Activated CD4-positive, alpha-beta T cell treated with anti-CD3 and anti-CD28 coated beads, Interleukin-10, Interleukin-2, amounts not matched to agents 100 ng/mL and 50 ng/mL, durations not matched to agents 16 hours and 8 hours (primary cell): ENCODE measurements at places on chromosomes 6 and 20.

- no peak for DNase-seq
These were observed 6.8 kb downstream of the HSPA12B start for GRCh38 chr20:3739054-3739925.

- DNase-seq: peak; percentile 4
These were observed 129.6 kb downstream of the CD24 start for GRCh38 chr6:106844930-106845329.

DNA sequence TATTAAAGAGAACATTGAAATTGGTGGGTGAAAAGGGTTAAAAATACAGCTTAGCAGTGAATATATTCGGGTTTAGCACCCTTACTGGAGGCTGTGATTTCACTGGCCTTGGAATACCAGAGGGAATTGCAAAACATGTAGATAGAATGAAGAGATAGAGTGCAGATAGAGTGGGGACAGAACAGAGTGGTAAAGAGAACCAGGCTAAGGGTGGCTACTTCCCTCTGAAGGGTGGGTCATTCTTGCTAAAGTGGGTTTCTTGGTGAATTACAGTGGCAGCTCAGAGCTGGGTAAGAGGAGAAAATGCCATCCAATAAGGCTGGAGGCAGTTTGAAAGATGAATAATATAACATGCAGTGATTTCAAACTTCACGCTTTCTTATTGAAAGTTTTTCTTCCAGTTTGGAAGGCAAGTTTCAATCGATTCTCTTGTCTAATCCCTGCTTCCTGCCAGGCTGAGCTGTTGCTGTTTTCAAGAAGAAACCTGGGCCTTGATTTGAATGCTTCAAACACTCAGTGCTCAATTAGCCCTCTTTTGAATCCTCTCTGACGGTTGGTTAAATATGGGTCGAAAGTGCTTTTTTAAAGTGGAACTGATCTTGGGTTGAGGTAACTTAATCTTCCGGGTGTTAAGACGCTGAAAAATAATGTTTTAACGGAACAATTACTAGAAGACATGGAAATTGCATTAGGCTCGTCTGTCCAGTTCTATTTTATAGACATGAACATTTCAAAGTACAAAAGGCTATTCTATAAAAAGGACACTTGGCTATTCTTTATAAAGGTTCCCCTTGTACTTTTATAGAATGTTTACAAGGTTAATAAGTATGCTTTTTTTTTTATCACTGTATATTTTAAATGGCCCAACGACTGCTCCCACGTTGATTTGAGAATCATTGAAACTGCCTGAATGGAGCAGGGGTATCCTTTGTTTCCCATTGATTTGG, 203.3 kb downstream of the BCAS1 start:
- peak; percentile 45 for DNase-seq

DNA sequence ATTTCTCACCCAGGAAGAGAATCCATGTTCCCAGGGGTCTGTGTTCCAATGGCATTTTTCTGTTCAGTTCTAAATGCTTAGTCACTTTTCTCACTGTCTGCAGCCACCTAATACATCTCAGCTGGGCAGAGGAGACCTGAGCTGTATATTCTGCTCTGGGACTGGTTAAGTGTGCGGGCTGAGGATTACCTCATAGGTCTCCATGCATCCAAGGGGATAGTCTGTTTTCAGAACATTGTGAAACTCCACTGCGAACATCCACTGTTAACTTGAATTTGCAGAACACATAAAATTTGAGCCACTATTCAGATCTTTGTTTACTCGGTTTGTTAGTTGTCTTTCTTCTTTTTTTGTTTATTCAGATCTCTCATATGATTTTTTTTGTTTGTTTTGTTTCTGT, 947.1 kb downstream of the TFAP2A start:
- DNase-seq: no peak

- no peak for DNase-seq
These were observed 8.5 kb downstream of the IYD start for GRCh38 chr6:150377211-150377781.

DNA sequence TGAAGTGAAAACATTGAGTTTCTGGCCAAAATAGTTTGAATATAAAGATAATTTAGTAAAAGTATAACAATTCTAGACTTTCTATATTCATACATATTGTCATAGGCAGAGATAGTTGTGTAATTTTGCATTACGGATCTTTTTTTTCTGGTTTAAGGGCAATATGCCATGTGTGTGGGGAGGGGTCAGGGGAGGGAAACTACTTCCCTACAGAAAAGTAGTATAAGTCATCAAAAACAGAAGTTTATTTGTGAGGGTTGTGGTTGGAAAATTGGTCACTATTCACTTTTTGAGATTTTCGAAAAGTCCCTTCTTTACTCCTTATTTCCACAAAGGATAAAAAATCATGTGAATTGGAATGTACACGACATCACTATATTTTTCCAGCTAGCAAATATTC, 288.2 kb upstream of the PREP start:
- DNase-seq: no peak

GRCh38 chr6:165985281-165985805, 182.3 kb downstream of the TBXT start:
- no peak for DNase-seq

DNA sequence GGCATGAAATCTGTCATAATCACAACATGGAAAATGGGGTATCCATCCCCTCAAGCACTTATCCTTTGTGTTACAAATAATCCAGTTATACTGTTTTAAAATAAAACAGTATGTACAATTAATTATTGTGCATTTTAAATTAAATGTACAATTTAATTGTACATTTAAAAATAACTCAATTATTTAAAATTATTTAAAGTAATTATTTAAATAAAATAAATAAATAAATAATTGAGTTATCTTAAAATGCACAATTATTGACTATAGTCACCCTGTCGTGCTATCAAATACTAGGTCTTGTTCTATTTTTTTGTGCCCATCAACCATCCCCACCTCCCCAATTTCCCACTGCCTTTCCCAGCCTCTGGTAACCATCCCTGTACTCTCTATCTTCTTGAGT, 66.9 kb upstream of the KCNG1 start:
- no peak for DNase-seq

DNA sequence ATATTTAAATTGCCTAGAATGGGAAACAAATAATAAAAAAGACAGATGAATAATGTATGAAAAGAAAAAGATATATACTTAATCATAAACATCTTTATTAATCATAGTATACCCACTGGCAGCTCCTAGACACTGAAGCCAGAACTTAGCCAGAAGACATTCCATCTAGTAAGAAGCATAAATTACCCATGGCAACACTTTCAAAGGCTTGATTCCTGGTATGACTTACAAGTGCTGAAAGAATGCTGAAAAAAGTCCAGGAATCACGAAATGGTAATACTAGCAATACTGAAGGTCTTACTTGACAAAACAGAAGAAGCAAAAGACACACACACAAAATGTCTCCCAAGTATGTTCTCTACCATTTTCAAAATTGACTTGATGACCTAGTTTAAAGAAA, 38.0 kb downstream of the RWDD2A start:
- DNase-seq: no peak

- DNase-seq: no peak
These were observed 352.1 kb downstream of the MMUT start for GRCh38 chr6:49110916-49111315.

- no peak for DNase-seq
These were observed 333.2 kb downstream of the SAMD5 start for GRCh38 chr6:147841547-147842148.

DNA sequence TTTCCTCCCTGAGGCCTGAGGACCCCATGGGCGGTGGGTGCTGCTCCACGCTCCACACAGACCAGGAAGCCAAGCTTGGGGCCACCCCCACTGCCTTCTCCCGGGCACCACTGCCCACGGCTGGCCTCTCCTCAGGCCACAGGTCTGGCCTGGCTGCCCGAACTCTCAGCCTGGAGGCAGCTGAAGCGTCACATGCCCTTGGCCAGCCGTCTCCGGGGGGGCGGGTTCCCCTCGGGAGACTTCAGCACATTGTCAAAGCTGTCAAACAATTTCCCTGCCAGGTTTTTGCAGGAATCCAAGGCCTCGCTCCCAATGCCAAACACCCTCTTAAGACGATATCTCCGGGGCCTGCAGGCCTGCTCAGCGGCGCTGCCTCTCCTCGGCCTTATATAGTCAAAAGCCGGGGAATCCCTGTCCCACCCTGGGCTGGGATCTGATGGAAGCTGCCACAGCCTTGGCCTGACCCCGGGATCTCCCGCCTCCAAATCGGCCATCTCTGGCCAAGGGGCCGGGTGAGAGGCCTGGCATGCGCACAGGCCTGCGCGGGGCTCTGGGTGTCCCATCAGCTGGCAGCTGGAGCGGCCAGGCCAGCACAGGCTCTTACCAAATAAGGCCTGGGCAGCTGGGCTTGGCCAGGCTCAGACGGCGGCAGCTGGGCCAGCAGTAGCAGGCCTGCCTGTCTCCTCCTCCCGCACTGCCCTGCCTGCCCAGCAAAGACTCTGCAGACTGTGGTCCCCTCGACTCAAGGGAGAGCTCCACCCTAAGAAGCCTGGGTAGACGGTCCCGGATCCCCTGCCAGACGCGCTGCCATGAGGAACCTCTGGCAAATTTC, 49.7 kb downstream of the RBM38 start:
- DNase-seq: no peak

GRCh38 chr20:8509809-8510208, 377.7 kb downstream of the PLCB1 start:
- DNase-seq: no peak

DNA sequence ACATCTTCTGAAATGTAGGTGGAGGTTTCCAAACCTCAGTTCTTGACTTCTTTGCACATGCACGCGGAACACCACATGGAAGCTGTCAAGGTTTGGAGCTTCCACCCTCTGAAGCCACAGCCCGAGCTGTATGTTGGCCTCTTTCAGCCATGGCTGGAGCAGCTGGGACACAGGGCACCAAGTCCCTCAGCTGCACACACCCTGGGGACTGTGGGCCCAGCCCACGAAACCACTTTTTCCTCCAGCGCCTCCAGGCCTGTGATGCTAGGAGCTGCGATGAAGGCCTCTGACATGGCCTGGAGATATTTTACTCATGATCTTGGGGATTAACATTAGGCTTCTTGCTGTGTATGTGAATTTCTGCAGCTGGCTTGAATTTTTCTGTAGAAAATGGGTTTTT, 68.7 kb downstream of the RNF217 start:
- no peak for DNase-seq

GRCh38 chr6:116513224-116513875, 1.9 kb downstream of the CALHM5 start:
- no peak for DNase-seq

DNA sequence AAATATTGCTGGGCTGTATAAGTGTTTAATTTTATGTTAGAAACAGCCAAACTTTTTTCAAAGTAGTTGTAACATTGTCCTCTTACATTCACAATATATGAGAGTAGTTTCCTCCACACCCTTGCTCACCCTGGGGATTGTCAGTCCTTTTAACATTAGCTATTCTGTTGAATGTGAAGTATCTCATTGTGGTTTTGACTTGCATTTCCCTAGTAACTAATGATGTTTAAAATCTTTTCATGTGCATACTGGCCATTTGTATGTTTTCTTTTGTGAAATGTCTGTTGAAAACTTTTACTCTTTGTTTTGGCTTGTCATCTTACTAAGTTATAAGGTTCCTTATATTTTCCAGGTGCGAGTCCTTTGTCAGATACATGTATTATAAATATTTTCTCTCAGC, 32.9 kb downstream of the TRIM38 start:
- no peak for DNase-seq

- no peak for DNase-seq
These were observed 235.5 kb downstream of the PREX1 start for GRCh38 chr20:48592107-48592940.

DNA sequence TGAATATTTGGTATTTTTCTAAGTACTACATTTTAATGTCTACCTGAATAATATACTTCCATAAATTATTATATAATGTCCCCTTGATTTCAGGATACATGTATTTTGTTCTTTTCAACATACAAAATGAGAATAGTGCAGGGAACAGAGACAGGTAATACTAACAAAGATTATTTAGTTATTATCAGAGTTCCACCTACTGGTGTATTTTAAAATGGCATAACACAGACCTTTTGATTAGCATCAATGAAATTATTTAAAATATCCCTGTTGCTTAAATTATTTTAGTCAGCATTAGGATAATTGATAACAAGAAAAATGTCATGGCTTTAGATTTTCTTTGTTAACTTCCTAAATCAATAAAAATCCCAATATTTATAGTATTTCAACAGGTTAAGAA, 184.0 kb downstream of the PRDM13 start:
- DNase-seq: no peak

DNA sequence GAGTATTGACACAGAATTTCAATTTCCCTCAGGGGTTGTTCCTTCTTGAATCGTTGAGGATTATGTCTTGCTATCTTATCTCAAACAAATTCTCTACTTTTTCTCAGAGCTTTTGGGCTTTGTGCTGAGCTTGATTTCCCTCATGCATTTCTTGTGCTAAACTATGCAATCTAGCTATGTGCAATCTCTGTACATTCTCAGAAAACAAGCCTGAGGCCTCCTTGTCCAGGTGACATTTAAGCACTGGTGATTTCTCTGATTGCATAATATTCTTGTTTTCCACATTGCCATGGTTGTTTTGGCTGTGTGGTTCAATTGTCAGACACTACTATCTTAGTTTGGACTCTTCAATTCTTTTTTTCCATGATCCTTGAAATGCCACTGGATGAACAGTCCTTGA, 81.2 kb upstream of the MAN1A1 start:
- DNase-seq: no peak

GRCh38 chr6:98657764-98658163, 176.6 kb upstream of the POU3F2 start:
- peak; percentile 4 for DNase-seq

- no peak for DNase-seq
These were observed 682 bp upstream of the SLA2 start for GRCh38 chr20:36646678-36647077.

- no peak for DNase-seq
These were observed 4.4 kb downstream of the SLC13A3 start for GRCh38 chr20:46646659-46647380.

DNA sequence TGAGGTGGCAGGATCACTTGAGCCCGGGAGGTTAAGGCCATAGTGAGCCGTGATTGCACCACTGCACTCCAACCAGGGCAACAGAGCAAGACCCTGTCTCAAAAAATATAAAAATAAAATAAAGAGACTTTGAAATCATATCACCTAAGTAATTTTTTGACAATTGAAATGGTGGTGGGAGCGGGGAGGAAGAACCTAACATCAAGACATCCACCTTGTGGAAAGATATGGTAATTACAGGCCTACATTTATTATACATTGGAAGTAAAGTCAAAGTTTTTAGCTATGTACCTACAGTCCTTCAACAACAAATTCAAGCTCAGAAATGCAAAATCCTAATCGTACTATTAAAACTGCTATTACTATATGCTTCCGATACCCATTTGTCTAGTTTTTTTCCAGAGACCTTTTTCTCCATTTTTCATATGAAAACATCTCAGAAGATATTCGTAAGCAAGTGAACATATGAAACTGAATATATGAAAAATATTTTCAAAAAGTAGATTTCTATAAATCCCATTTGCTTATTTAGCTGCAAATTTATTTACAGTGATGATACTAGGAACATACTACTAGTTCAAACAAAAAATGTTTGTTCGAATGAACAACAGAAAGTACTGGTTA, 83.3 kb downstream of the SYCP2 start:
- DNase-seq: peak; percentile 25

- DNase-seq: no peak
These were observed 35.4 kb upstream of the SYNCRIP start for GRCh38 chr6:85678026-85678601.
